ENCODE measurements at places on chromosomes 1 and 21. TPM values are rescaled to one million over a fixed set of nuclear protein-coding genes. Genes with fewer than 3 reads are reported as not detected.

The TRMT13 gene
- 36.1 TPM for total RNA-seq

The MAB21L3 gene
- 0.29 TPM for total RNA-seq

The KCNE2 gene
- not detected for total RNA-seq

The GPR89A gene
- total RNA-seq = 34.1 TPM

The HSD3B1 gene
- total RNA-seq = not detected

The SEMA4A gene
- total RNA-seq = 21.5 TPM

- DNase-seq = no peak
These were observed 321.1 kb downstream of the KCTD3 start for GRCh38 chr1:215888159-215888558.

GRCh38 chr21:45265721-45266517 is 21.8 kb downstream of the POFUT2 start:
- peak; percentile 11 for DNase-seq

- peak; percentile 39 for DNase-seq
These were observed 61.3 kb downstream of the GLUL start for GRCh38 chr1:182330303-182330702.

DNA sequence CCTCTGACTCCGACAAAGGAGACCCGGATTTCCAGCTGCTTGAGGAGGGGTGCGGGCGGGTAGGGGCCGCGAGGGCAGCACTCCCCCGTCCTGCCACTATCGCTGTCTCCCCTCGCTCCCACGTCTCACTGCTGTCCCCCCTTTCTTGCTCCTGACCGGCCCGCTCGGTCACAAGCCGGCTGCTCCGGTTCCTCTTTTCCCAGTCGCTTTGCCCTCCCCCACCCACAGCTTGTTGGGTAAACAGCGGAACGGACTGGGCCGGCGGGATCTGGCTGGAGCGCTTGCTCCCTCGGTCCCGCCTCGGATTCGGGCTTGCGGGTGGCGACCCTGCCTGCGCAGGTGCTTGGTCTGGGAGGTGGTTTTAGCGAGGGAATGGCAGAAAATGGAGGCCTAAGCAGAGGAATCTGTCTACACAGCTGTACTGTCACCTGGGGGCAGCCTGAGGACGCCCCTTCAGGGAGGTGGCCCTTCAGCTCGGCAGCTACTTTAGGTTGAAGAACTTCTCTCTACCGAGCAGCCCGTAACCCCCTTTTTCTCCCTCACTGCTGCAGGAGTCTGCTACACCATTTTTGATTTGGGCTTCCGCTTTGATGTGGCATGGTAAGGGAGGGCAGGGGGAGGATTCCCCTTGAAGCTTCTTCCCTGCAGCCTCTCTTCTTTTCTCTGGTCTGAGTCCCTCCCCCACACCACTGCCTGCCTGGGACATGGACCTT is 645 bp downstream of the ATP6V0B start:
- DNase-seq = peak; percentile 62

DNA sequence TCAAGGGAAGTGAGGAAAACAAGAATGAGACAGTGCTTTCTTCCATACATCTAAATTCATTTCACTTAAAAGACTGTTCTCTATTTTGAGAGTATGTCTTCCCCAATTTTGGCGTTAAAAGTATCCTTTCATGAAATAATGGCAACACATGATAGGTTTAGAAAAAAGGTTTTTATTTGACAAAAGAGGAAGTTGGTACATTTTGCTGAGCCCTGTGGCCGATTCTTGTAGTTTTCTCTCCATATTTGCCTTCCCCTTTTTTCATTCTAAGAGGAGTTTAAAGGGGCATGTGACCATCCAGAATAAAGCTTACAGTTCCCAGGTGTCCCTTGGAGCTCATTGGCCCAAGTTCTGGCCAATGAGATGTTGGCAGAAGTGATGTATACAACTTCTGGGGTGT is 140.4 kb upstream of the KCNE2 start:
- DNase-seq = no peak

DNA sequence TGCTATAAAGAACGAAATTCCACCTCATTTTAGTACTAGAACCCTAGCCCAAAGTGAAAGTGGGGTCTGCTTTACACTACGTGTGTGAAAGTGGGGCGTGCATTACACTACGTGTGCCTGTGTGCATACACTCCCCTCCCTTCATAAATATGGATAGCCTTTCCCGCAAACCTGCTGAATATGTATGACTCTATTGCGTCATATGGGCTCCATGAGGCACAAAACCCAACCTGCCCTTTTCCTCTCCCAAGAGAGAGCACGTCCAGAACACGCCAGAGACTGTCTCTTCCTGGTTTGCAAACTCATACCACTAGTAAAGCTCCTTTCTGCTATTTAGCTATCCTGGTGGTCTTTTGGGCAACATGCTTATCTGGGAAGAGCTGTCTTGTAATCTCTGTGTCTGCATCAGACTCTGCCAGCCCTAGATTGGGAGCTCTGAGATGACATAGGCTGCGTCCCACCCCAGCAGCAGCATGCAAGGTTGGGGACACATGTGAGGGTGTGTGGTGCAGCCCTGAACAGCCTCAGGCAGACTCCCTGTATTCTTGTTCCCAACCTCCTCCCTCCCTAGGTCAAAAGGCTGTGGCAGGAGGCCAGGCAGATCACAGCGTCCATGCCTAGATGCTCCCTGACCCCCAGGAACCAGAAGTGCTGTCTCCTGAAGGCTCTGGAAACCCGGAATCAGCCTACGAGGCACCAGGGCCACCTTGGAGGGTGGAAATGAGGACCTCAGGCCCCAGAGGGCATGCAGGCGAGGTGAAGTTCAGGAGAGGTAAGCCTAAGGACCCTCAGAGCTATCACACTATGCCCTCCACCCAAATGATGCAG is 12.3 kb upstream of the PADI1 start:
- DNase-seq = no peak

- DNase-seq = peak; percentile 61
These were observed 158.8 kb downstream of the TOMM20 start for GRCh38 chr1:234969581-234970400.

GRCh38 chr1:93814795-93815340 is 64.1 kb downstream of the DNTTIP2 start:
- no peak for DNase-seq

DNA sequence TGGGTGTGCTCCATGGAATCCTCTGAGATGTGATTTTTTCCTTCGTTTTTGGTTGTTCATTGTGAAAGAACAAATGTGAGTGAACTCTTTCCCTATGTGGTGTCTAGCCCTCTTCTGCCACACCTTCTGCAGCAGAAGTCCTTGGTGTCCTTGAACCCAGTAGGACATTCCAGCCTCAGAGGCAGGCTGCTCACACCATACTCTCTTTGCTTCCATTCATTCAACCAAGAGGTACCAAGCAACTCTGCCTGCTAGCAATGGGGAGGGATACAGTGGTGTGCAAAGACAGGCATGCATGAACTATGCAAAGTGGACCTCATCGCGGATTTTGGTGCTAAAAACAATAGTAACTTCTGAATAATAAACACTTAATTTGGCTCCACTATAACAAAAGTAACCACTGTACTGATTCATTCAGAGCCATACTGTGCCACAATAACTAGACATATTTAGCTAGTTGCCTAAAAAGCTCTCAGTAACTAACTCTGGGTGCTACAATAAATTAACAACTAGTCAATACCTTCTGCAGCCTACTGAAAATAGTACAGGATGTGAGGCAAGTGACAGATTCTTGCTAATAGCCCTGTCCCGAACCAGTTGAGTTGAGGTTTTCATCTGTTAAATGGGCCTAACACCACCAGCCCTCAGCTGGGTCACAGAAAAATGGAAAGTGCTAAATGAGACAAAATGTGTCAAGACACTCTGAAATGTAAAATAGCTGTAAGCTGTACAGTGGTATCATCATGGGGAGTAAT is 155.4 kb downstream of the SLC45A1 start:
- DNase-seq = no peak
